T47D (cell line): ENCODE measurements at places on chromosomes 16 and 17.

DNA sequence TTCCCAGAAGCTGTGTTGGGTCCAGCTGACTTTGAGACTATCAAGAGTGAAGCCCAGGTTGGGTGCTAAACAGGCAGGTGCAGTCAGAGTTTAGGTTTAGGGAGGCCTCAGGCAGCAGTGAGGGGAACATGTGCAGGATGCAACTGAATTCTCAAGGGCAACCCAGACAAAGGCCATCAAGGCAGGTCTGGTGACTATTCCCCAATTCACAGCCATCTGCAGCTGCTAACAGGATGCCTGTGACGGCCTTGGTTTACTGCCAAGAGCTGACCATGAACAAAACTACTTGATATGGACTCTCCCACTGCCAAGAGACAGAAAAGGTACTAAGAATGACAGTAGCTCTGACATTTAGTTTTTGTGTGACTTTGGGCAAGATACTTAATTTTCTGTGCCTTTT, 45.2 kb upstream of the BCAR1 start:
- no peak for DNase-seq

DNA sequence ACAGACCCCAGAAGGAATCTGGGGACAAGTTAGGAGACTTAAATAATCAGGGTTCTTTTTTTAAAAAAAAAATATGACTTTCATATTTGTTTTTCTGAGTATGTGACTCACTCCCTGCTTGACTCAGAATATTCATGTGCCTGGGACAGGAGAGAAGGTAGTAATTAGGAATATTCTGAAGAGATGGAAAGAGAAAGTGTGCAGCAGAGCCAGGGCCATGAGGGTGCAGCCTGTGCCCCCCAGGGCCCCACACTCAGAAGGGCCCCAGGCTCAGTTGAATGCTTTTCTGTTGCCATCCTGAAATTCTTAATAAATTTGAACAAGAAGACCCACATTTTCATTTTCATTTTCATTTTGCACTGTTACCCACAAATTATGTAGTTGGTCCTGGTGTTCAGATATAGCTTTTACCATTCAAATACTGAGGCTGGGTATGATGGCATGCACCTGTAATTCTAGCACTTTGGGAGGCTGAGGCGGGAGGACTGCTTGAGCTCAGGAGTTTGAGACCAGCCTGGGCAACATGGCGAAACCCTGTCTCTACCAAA, 11.5 kb upstream of the LONP2 start:
- no peak for DNase-seq

GRCh38 chr17:28749516-28750177, 5.8 kb downstream of the TRAF4 start:
- DNase-seq: no peak

DNA sequence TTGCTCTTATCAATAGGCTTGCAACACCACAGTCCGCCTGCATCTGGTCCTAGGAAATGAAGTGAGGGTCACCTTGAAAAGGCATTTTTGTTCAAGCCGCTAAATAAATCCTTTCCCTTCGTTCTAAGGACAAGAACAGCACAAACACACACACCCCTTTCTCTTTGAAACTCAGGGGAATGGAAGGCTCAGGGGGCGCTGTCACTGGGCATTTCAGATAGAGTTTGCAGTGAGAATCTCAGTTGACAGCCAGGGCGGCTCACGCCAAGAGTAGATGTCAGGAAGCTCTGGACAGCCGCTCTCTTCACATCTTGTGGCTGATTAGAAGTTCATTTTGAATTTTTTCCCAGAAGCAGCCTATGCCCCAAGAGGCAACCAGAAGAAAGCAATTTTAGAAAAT, 39.8 kb downstream of the ABAT start:
- no peak for DNase-seq

GRCh38 chr17:77503293-77503655, 362.5 kb downstream of the SEC14L1 start:
- DNase-seq: no peak

DNA sequence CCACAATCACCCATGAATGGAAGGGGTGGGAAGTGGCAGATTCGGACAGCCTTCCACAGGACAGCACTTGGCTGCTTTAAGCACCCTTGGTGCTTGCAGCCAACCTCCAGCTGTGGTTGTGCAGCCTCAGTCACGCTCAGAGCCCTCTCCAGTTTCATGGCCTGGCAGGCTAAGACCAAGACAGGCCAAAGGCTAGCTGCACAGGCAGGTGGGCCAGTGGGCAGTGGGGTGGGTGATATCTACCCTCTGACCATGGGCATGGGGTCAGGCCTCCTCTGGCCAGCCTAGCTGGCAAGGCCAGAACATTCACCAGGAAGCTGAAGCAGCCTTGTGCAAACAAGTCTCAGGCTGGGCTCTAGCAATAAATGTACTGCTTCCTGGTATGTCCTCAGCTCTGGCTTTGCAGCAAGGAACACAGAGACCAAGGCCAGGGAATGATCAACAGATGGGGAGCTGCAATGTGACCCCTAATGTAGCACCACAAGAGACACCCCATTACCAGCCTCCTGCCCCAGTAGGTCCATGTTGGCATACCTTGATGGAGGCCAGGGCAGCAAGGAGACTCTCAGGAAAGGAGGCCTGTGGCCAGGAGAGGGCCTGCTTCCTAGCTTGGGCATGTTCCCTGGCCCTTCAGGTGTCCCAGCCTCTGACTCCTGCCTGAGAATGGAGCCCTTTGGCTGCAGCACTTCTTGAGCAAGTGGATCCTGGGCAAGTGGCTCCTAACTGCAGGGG, 20.9 kb downstream of the HSD11B2 start:
- peak; percentile 76 for DNase-seq

DNA sequence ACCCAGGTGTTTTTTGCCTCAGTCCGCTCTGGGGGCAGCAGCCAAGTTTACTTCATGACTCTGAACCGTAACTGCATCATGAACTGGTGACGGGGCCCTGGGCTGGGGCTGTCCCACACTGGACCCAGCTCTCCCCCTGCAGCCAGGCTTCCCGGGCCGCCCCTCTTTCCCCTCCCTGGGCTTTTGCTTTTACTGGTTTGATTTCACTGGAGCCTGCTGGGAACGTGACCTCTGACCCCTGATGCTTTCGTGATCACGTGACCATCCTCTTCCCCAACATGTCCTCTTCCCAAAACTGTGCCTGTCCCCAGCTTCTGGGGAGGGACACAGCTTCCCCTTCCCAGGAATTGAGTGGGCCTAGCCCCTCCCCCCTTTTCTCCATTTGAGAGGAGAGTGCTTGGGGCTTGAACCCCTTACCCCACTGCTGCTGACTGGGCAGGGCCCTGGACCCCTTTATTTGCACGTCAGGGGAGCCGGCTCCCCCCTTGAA, 2.1 kb upstream of the C17orf107 start:
- DNase-seq: no peak

DNA sequence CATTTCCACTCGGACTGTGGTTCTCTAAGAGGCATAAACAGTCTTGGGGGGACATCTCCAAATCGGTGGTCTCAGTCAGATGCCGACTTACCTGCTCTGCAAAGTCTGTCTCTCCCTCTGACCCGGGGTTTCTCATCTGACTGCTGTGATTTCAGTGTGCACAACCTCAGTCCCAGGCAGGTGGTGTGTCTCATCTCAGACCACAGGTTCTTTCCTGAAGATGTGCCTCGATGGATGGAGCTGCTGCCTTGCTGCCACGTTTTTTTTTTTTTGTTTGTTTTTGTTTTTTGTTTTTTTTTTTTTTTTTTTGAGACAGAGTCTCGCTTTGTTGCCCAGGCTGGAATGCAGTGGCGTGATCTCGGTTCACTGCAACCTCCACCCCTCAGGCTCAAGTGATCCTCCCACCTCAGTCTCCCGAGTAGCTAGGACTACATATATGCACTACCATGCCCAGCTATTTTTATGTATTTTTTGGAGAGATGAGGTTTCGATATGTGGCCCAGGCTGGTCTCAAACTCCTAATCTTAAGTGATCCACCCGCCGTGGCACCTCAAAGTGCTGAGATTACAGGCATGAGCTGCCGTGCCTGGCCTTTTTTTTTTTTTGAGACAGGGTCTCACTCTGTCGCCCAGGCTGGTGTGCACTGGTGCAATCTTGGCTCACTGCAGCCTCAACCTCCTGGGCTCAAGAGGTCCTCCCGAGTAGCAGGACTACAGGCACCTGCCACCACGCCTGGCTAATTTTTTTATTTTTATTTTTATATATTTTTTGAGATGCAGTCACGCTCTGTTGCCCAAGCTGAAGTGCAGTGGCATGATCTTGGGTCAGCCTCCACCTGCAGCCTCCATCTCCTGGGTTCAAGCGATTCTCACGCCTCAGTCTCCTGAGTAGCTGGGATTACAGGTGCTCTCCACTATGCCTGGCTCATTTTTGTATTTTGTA, 15.4 kb downstream of the SPIRE2 start:
- no peak for DNase-seq

GRCh38 chr17:77076124-77076830, 64.5 kb upstream of the SEC14L1 start:
- no peak for DNase-seq

GRCh38 chr17:9313346-9313745, 262.3 kb downstream of the STX8 start:
- DNase-seq: no peak
